ENCODE measurements at places on chromosomes 13 and 19.
A peak's percentile ranks its signal among the peaks of the same experiment; 100 is the strongest.

DNA sequence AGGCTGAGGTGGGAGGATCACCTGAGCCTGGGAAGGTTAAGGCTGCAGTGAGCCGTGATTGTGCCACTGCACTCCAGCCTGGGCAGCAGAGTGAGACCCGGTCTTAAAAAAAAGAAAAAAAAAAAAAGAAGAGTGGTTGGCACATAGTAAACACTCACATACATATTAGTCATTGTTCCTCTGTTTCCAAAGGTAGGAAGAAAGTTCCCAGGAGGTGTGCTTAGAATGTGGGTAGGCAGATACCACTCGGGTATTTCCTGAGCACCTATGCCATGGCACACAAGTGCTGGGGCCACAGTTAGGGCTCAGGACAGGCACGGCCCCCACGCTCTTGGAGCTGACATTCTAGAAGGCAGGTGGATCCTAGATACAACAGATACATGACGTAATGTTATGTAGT, 41.4 kb downstream of the SIPA1L3 start:
- DNase-seq: no peak

DNA sequence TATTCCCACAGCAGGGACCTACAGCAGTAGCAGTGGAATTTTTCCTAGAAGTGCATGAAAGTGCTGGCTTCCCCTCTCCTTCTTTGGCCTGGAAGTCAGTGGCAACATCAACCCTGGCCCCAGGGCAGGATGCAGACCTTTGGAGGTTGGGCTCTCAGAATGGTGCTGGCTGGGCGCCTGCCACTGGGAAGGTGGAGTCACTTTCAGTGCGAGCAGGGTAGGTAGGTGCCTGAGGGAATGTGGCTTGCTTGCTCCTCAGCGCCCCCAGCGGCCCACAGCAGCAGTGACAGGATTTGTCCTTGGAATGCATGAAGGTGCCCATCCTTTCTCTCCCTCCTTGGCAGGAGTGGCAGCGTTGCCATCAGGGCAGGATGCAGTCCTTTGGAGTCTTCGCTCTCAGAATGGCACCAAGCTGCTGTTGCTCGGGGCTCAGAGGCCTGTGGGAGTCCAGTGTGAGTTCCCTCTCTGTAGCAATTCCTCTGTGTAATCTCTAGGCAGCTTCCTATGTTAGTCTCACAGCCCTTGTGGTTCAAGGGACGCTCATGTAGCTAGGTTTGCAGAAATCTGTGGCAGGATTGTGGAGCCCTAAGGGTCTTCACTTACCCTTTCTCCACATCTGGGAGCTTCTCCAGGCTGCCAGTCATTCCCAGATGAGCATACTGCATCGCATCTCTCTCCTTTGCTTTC, 354.4 kb upstream of the DACH1 start:
- DNase-seq: peak; percentile 0

DNA sequence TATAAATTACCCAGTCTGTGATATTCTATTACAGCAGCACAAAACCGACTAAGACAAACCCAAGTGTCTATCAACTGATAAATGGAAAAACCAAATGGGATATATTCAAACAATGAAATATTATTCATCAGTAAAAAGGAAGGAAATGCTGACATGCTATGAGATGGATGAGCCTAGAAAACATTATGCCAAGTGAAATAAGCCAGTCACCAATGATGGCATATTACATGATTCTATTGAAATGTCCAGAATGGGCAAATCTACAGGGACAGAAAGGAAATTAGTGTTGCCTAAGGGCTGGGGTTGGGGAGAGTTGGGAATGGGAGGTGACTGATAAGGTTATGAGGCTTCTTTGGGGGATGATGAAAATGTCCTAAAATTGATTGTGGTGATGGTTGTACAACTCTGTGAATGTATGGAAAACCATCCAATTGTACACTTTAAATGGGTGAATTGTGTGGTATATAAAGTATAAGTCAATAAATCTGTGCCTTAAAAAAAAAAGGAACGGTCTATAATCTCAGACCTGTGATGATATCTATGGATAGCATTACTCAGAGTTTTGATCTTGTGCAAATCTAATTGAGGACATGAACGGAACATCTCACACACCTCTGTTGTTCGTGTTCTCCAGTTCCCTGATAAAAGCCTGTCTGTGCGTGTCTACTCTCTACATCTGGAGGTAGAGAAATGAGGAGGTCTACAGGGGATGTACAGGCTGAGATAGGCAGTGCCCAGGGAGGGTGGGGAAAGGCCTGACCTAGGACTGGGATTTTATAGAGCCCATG, 49.0 kb downstream of the TNFRSF19 start:
- no peak for DNase-seq

DNA sequence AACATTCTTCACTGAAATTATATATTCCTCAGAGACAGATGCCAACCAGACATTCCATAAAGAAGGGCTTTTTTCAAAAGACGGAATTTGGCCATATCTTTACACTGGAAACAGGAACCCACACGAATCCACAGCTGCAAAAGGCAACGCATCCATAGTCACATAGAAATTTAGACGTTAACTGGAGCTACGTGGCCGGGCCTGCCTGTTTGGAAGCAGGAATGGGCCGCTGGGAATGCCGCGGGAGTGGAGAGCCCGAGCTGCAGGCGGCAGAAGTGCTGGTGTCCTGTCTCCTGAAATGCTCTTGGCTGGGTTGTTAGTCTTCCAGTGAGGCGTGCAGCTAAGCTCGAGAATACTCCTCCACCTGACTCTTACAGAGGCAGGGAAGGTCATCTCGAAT, 122.2 kb downstream of the KL start:
- no peak for DNase-seq

GRCh38 chr13:30113983-30114570, 193.3 kb downstream of the KATNAL1 start:
- no peak for DNase-seq

GRCh38 chr13:70222926-70223325, 114.7 kb upstream of the KLHL1 start:
- DNase-seq: no peak

DNA sequence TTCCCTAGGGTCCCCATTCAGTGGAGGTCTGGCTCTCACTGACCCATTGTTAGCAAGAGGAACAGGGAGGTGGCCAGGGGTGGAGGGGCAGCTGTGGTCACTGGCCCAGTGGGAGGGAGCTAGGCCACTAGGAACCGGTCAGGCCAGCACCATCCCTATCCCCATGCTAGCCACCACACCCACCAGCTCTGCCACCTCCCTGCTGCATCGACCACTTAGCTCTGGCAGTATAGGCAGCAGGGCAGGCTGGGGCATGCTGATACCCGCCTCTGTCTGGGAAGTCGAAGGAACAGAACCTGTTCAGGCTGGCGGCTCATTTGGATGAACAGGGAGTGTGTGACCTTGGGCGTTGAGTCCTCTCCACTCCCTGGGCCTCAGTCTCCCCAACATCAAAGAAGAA, 4.7 kb downstream of the PPP1R13L start:
- no peak for DNase-seq

DNA sequence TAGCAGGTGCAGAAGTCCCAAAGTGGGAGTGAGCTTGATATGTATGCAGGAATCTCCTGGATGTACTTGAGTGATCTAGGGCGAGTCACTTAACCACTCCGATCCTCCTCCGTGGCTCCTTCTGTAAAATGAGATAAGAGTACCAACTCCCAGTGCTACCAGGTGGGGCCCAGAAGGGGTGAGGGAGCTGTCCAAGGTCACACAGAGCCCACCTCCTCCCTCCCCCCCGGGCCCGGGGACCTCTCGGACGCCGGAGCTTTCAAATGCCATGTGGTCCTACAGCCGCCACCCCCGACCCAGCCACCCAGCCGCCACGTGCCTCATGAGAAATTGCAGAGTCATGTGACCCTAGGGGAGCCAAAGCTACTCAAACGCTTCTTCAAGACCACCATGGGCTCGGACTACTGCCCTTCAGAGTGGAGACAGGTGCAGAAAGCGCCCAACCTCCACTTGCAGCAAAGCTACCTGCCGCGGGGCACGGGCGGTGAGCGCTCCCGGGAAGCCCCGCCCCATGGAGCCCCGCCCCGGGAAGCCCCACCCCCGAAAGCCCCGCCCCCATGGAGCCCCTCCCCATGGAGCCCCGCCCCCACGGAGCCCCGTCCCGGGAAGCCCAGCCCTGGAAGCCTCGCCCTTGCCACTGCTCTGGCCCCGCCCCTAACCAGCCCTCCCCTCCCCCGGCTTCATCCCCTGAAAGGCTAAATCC, 10.1 kb upstream of the ZNF358 start:
- no peak for DNase-seq

DNA sequence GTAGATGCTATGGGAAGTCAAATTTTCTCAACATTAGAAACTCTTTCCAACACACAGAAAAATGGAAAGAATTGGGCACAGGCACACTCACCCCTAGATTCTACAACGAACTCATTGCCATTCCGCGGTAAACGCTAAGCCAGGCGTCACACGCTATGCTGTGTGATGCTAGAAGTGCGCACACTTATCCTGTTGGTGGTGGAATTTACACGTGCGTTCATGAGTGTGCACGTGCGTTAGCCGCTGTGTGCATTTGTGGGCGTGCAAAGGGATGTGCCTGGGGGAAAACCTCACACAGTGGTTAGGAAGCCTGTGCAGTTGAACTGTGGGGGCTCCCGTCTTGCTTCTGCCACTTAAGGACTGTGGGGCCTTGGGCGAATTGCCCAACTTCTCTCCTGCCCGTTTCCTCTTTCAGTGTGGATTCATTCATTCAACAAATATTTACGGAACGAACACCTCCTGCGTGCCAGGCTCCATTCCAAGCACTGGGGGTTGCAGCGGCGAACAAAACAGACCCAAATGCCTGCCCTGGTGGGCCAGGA, 7.7 kb downstream of the NFILZ start:
- no peak for DNase-seq

- no peak for DNase-seq
These were observed 19.2 kb downstream of the FCGBP start for GRCh38 chr19:39915101-39915847.

- DNase-seq: no peak
These were observed 20.9 kb upstream of the FFAR2 start for GRCh38 chr19:35427187-35427586.

- DNase-seq: no peak
These were observed 128.8 kb upstream of the GJB6 start for GRCh38 chr13:20360835-20361412.

DNA sequence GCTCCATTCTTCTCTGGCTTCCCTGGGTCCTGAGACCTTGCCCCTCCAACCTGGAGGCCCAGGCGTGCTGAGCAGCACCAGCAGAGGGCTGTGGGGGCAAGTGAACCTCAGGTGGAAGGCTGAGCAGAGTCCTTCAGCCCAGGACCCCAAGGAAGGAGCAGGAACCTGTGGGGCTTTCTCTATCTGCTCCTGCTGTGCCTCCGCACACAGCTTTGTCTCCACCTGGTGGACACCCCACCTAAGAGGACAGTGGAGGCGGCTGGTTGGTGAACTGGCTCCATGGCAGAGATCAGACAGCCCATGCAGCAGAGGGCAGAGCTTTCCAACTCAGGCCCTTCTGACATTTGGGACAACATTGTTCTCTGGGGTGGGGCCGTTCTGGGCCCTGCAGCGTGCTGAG, 19.7 kb downstream of the ZFR2 start:
- DNase-seq: no peak

DNA sequence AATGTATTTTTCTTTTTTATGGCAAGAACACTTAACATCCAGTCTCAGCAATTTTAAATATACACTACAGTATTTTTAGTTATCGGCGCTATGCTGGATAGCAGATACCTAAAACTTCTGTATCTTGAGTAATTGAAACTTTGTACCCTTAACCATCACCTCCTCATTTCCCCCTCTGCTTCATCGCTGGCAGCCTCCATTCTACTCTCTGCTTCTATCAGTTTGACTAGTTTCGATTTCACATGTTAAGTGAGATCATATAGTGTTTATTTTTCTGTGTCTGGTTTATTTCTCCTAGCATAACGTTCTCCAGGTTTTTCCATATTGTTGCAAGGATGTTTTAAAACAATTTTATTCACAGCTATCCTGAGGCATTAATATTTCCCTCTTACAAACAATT, 340.8 kb upstream of the SLC10A2 start:
- no peak for DNase-seq

- DNase-seq: no peak
These were observed 11.9 kb downstream of the KLC3 start for GRCh38 chr19:45352471-45352870.

GRCh38 chr19:13588957-13589833, 82.9 kb upstream of the CACNA1A start:
- peak; percentile 81 for DNase-seq

- DNase-seq: no peak
These were observed 8.9 kb upstream of the SLC15A1 start for GRCh38 chr13:98761126-98761985.

GRCh38 chr13:60139272-60139671, 24.5 kb downstream of the DIAPH3 start:
- no peak for DNase-seq

- DNase-seq: no peak
These were observed 18.8 kb upstream of the CLASRP start for GRCh38 chr19:45020071-45020470.

GRCh38 chr19:397941-398706, 10.8 kb downstream of the C2CD4C start:
- DNase-seq: no peak

- no peak for DNase-seq
These were observed 675.3 kb downstream of the DIAPH3 start for GRCh38 chr13:59488436-59488835.

DNA sequence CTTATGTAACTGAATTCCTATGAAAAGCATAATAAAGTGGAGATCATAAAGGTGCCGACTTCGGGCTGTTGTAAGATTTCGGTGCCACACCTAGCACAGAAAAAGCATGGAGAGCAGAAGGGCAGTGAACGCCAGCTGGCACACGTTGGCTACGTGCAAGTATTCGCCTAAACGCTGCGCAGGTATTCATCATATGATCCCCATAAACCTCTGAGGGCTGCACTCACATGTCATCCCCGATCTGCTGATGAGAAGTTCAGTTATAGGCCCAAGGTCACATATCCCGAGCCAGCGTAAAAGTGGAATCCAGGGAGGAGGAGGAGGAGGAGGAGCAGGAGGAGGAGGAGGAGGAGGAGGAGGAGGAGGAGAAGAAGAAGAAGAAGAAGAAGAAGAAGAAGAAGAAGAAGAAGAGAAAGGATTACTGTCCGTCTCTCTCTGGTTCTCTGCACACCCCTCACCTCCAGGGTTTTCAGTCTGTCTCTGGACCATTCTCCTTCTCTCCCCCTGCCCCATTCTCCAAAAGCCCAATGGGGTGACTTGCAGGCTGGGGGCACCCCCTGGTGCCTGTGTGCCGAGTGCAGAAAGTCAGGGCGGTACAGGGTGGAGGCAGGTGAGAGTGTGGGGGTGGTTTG, 18.6 kb upstream of the CYP2S1 start:
- no peak for DNase-seq

DNA sequence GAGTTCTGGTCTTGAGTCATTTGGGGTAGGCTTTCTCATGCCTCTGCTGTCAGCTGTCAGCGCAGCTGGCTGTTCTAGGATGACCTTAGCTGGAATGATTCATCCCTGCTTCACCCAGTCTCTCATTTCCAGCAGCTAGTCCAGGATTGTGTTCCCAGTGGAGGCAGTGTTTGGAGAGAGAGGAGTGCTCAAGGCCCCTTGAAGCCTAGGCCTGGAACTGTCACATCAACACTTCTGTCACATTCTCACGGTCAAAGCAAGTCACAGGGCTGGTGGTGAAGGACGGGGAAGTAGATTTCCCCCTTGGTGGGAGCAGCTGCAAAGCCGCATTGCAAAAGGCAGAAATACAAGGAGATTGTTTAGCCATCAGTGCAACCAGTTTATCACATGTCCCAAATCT, 15.2 kb downstream of the TPT1 start:
- DNase-seq: no peak

All from stimulated activated CD8-positive, alpha-beta memory T cell treated with anti-CD3 and anti-CD28 coated beads, Interleukin-15, amount 100 ng/mL, for 24 hours (primary cell).